ENCODE measurements at places on chromosomes 3 and 15. TPM values are rescaled to one million over a fixed set of nuclear protein-coding genes. Genes with fewer than 3 reads are reported as not detected.

- DNase-seq = no peak
These were observed 43.5 kb downstream of the FMN1 start for GRCh38 chr15:33150971-33151370.

DNA sequence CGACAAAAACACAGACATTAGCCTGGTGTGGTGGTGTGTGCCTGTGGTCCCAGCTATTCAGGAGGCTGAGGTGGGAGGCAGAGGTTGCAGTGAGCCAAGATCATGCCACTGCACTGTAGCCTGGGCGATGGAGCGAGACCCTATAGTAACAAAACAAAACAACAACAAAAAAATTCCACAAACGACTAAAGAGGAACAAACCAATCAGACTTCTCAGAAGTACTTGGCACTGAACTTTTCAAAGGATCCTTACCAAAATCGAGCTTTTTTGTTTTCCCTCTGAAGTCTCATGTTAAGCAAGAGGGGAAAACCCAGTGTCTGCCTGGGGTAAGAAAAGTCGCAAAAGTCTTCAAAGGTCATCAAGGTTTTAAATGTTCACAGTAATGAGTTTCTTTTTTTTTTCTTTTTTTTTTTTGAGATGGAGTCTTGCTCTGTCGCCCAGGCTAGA is 30.1 kb upstream of the TFRC start:
- DNase-seq = no peak

- peak; percentile 57 for DNase-seq
These were observed 134.3 kb downstream of the NSMCE3 start for GRCh38 chr15:29135309-29135657.

- no peak for DNase-seq
These were observed 53.4 kb upstream of the SEC13 start for GRCh38 chr3:10374311-10374710.

GRCh38 chr3:119700269-119700919 is 2.4 kb upstream of the CFAP91 start:
- no peak for DNase-seq

- no peak for DNase-seq
These were observed 71.5 kb downstream of the CERS3 start for GRCh38 chr15:100457201-100457600.

DNA sequence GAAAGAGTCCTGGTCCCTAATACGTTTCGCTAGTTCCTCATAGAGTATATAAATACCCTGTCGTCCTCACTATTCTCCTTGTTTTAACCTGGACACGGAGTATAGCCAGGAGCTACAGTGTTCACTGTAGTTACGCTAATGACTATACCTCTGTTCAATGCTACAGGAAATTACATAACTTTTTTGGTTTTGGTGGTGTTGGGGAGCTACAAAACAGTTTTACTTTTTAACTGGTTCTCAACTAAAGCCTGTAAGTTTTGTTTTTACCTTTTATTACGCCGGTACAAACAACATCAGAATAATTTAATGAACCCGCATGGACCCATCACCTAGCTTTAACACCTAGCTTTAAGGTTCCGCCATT is 1.5 kb downstream of the LMLN start:
- no peak for DNase-seq

CCR9 gene
- total RNA-seq = not detected

TBC1D5 gene
- total RNA-seq = 110 TPM

KBTBD13 gene
- not detected for total RNA-seq

NANOGP8 gene
- total RNA-seq = 1.2 TPM

GPR176 gene
- 173 TPM for total RNA-seq

NLGN1 gene
- 7.7 TPM for total RNA-seq
